ENCODE measurements at places on chromosomes 1 and 21. TPM values are rescaled to one million over a fixed set of nuclear protein-coding genes. Genes with fewer than 3 reads are reported as not detected.

- no peak for DNase-seq
Measured at GRCh38 chr1:81558291-81559076, 242.2 kb upstream of the ADGRL2 start.

DNA sequence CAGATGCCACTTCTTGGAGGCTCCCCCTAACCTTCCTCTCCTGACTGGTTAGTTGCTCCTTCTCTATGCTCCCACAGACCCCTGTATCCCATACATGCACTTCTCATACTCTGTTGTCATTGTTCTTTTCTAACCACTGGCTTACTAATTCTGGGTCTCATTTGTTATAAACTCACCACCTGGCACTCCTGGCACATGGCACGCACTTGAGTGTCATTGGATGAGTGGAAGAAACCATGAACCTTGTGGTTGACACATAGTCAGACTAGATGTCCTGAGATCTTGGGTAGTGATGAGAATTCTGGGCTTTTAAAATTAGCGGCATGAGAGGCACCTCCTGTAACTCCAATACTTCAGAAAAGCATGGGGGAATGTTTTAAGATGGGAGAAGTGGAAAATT is 49.3 kb downstream of the TRIM62 start:
- DNase-seq, result no peak

DNA sequence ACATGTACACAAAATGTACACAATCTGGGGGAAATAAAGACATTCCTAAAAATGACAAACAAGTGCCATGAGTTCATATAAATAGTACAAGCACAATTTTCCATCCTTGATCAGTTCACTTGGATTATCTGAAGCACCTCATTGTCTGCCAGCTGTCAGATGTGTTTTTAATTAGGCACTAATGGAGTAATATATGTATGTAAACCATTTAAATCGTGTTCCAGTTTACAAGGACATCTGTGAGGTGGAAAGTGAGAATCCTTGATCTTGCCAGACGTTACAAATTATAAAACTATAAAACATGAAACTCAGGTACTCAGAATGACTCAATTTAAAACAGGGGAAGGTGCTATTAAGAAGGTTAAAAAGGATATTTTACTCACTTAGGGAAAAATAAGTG is 1312.2 kb downstream of the PLA2G4A start:
- no peak for DNase-seq

The SLAMF9 gene
- total RNA-seq, result not detected

- no peak for DNase-seq
Measured at GRCh38 chr1:12345350-12346217, 115.8 kb downstream of the VPS13D start.

- DNase-seq, result no peak
Measured at GRCh38 chr1:182191381-182192115, 130.0 kb upstream of the ZNF648 start.

DNA sequence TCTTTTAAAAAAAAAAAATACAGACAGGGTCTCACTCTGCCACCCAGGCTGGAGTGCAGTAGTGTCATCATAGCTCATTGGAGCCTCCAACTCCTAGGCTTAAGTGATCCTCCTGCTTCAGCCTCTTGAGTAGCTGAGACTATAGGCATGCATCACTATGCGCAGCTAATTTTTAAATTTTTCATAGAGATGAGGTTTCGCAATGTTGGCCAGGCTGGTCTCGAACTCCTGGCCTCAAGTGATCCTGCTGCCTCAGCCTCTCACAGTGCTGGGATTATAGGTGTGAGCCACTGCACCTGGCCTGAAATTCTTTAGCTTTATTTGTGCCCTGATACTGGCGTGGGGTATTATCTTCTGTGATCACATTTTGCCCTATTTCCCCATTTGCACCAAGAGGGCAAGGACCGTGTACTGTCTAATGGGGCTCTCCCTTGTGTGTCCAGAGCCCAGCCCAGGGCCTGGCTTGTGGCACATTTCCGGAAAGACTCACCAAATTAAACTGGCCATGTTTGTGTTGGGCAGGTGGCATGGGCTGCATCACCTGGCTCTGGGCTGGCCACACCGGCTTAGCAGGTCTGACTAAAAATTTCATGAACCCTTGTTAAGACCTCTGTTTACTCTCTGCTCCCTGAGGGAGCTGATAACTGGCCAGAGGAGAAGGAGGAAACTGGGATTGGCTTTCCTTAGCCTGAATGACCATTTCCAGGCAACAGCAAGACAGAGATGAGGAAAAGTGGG is 32.2 kb downstream of the TRIM62 start:
- DNase-seq, result peak; percentile 36

The DCST2 gene
- total RNA-seq, result 1.5 TPM

DNA sequence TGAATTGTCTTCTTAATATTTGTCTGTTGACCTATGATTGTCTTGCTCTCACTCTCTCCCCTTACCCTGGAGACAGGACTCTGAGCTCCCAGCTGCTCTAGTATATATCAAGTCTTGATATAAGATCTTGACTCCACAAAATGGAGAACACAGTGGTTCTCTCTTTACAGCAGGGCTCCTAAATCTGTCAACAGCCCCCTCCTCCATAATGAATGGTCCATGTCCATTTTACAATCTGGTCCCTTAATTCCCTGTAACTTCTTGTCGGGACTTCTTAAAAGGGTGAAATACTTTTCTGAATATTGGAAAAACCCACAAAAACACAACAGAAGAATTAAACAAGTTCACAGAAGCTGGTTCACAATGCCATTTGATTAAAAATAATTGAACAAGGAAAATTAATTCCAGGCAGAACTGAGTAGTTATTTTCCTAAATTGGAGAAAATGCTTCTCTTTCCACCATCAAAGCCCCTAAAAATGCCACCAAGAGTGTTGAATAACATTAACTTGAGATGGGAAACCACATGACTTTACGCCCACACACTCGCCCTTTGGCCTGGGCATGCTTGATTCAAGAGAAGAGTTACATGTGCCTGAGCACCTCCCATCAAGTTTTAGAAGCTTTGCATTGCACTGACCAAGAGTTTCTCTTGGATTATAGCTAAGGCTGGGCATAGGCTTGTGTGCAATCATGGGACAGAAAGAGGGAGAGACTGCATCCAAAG is 109.8 kb downstream of the TOMM20 start:
- no peak for DNase-seq

- DNase-seq, result no peak
Measured at GRCh38 chr1:155424091-155424490, 103.4 kb downstream of the RUSC1 start.

- no peak for DNase-seq
Measured at GRCh38 chr1:187338762-187339412, 510.1 kb downstream of the PLA2G4A start.

The RHD gene
- not detected for total RNA-seq

DNA sequence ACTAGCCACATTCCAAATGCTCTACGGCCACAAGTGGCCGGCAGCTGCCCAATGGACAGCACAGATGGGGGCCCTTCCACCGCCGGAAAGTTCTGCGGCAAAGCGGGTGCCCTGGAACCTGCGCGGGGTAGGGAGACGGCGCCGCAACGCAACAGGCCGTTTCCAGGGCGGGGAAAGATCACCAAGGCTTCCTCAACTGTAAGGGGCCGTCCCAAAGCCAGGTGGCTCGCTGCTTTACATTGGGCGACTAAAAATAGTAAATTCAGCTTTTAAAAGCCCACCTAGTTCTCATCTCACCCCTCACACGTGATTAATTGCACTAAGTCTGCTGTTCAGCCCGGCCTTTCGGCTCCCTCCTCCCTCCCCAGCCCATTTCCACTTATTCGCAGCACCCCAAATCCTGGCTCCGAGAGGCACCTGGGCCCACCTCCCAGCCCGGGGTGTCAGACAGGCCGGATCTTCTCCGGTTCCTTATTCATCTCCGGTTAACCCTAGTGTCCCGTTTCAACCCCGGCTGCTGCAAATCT is 643 bp downstream of the CFAP298 start:
- DNase-seq, result peak; percentile 60

GRCh38 chr1:115880981-115881672 is 40.2 kb upstream of the NHLH2 start:
- no peak for DNase-seq

DNA sequence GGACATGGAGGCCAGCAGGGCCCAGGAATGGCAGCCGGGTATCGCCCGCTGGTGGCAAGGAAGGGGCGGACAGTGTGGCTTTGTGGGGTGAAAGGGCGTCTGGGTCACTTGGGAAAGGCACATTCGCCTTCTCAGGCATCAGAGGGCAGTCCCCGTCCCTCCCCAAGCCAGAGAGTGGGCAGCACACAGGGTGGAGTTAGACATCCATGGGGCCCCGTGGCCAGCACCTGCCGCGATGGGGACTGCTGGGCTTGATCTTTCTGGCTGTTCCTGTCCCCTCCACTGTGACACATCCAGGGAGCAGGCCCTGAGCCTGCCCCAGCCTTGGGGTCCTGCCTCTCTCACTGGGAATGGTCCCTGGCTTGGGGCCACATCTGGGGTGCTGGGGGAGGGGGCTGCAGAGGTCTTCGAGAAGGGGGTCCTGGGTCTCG is 4.0 kb upstream of the TRPM2 start:
- no peak for DNase-seq

DNA sequence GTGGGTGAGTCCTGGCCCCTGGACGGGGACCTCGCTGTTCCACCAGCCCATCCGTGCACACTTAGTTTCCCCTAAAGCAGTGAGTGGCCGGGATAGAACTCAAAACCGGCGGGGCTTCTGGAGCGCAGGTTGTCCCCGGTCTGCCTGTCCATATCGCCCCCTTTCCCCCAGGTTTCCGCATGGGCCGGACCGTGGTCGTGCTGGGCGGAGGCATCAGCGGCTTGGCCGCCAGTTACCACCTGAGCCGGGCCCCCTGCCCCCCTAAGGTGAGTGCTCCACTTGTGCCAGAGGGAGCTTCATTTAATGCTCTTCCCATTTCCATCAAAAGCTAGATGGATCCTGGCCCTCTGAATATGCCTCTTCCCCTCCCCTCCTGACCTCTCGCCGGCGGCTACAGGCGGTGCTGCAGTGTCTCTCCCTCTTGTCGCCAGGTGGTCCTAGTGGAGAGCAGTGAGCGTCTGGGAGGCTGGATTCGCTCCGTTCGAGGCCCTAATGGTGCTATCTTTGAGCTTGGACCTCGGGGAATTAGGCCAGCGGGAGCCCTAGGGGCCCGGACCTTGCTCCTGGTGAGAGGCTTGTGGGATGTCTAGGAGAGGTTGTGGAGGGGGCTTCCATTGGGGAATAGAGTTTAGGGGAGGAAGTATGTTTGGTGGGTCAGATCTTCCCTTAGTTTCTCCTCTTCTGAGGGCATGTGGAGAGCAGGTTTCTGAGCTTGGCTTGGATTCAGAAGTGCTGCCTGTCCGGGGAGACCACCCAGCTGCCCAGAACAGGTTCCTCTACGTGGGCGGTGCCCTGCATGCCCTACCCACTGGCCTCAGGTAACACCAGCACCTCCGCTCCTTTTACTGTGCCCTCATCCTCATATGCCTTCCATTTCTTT is 683 bp downstream of the PPOX start:
- DNase-seq, result no peak

The GJA8 gene
- total RNA-seq, result not detected
